ENCODE measurements at places on chromosomes 7 and 10.

GRCh38 chr10:71865561-71866041 is 14.6 kb upstream of the PSAP start:
- DNase-seq: no peak

- DNase-seq: no peak
Observed at GRCh38 chr10:510415-510881, 179.0 kb downstream of the DIP2C start.

- no peak for DNase-seq
Observed at GRCh38 chr10:12432402-12433189, 83.2 kb downstream of the CAMK1D start.

GRCh38 chr10:72146071-72146470 is 57.7 kb upstream of the SPOCK2 start:
- no peak for DNase-seq

- no peak for DNase-seq
Observed at GRCh38 chr7:20491284-20491683, 124.2 kb upstream of the ABCB5 start.

GRCh38 chr10:43055217-43055616 is 21.7 kb upstream of the RET start:
- DNase-seq: no peak

GRCh38 chr10:67141300-67141699 is 215.5 kb downstream of the LRRTM3 start:
- DNase-seq: no peak

DNA sequence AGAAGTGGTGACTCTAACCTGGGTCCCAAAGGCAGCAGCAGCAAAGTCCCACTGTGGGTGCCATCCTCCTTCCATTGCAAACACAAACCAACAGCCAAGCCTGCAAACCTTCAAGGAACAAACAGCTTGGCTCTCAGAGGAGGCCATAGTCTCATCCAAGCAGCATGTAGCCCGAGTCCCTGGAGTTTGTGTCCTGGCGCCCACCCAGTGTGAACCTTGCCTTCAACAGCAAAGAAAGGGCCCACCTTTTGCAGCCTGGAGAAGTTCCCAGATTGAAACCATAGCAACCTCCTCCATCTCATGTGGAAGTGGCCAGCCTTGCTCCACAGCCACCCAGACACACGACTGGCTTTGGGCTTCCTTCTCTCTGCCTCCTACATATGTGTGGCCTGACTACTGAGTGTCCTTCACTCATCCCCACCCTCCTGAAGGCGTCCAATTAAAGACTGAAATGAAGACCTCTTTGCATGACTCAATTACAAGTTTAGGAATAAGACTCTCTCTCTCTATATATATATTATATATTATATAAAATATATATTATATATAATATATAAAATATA is 106.1 kb downstream of the C10orf90 start:
- no peak for DNase-seq

DNA sequence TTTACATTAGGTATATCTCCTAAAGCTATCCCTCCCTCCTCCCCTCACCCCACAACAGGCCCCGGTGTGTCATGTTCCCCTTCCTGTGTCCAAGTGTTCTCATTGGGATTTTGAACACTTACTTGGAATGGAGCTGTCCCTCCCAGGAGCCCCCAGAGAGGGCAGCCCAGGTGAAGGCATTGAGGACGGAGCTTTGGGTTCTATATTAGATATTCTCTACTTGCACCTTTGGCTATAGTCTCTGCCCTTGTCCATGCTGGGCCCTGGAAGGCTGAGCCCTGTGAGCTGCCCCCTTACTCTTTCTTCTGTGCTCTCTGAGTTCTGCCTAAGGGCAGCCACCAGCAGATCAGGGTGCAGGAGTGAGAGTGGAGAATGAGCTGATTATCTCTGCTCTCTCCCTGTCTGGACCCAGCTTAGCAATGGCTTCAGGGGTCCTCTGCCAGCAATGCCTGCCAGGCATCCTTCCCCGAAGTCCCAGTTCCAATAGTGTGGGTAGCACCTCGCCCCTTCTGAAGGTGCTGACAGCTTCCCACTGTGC is 11.2 kb downstream of the ADRA2A start:
- no peak for DNase-seq

Measured in CD4-positive, alpha-beta T cell treated with Interleukin-12 subunit alpha and Interleukin-12 subunit beta, for 1 hour (primary cell).